ENCODE measurements at places on chromosomes 5 and 9.

GRCh38 chr9:114592356-114592755 is 4.8 kb downstream of the ATP6V1G1 start:
- peak; percentile 46 for DNase-seq

DNA sequence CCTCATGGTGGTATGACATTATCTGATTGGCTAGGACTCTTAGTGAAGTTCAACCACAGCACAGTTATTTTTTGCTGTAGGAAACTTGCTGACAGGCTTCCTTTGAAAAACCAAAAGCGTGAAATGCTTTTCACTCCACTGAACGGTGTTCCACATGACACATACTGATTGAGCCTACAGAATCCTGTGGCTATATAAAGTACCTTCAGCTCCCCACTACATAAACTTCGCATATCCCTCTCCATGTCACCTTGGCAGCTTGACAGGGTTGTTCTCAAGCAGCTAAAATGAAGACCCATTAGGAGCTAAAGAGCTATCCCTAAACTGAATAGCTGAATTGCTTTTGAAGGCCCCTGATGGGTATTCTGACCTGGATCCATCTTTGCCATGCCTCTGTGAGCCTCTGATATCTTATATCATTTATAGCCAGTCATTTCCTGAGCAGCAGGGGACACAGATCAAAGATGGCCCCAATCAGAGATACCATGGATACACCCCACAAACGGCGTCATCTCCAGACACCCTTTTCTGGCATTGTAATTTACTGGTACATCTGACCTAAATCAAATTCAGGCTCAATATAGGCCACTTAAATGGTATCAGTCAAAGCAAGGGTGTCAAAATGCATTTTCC is 91.5 kb downstream of the APBA1 start:
- DNase-seq: no peak

DNA sequence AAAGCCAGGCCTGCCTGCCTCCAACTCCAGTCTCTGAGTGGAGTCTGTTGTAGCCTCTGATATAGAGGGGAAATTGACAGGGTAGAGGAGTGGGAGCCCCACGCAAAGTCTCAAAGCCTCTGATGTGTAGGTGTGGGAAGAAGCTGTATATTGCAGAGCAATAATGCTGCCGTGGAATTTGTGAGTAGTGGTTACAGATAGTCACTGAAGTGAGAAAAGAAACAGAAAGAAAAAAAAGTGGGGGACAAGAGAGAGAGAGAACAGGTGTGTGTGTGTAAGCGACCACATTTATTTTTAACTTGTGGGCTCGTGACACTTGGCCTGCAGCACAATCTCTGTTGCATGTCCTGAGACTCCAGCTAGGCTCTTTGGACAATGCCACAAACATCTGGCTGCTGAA is 227.8 kb downstream of the NSG2 start:
- no peak for DNase-seq

DNA sequence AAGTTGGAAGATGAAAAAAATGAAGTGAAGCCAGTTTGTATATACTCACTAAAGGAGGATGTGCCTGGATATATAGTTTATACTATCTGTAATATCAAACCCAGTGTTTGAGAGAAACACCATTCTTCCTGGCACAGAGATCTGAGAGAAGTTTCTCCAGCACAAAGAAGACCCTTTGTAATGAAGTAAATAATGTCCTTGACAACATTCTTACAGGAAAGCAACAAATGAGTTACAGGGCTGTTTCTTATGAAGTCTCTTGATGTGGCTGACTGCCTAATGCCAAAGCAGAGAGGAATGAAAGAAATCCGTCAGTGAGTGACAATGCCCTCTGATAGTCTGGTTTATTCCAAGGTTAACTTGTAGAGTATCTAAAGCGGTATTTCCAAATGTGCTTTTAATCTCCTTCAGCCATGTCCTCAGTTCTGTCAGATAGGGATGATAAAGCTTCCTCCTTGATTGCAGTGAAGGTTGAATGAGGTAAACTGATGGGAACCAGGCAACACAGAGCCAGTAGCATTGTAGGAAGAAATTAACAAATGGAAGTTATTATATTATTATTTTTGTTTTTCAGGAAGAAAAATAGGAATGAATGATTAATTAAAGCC is 123.1 kb upstream of the ZNF608 start:
- DNase-seq: no peak

DNA sequence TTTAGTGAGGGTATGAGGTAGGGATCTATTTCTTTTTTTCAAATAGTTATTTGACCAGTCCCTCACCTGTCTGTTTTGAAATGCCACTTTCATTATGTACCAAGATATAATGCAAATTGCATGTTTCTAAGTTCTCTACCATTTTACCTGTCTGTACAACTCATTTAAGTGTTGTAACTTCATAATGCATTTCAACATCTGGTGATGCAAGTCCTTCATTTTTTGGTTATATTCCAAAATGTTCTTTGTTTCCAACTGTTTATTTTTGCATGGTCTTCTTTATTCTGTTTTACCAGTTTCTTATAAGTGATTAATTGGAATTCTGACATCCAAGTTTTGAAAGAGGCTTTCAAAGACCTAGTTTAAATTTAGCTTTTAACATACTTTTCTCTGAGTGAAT is 26.8 kb downstream of the TDRD7 start:
- no peak for DNase-seq

GRCh38 chr5:73039082-73039481 is 81.3 kb upstream of the TMEM171 start:
- no peak for DNase-seq

DNA sequence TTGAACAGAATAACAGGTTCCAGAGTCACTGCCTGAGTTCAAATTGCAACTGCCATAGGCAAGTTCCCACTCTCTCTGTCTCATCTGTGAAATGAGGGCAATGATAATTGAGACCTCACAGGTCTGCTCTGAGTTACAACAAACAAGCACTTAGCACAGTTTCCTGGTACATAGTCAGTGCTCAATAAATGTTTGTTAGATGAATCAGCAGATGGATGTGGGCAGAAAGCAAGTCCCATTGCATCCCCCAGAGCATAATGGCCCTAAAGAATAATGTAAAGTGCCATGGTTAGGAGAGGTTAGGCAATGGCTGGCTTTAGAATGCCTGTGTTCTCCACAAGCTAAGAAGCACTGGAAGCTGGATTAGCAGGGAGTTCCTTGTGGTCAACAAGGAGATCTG is 136.5 kb upstream of the LARP1 start:
- DNase-seq: no peak

- DNase-seq: no peak
Measured at GRCh38 chr9:69857828-69858227, 37.2 kb downstream of the CFAP95 start.
